AG08396 (cell line): ENCODE measurements at places on chromosomes 7 and 10.

GRCh38 chr10:121260377-121260776 lies 337.9 kb downstream of the FGFR2 start:
- no peak for DNase-seq

- DNase-seq, result no peak
Measured at GRCh38 chr10:125155101-125155500, 5.3 kb downstream of the CTBP2 start.

DNA sequence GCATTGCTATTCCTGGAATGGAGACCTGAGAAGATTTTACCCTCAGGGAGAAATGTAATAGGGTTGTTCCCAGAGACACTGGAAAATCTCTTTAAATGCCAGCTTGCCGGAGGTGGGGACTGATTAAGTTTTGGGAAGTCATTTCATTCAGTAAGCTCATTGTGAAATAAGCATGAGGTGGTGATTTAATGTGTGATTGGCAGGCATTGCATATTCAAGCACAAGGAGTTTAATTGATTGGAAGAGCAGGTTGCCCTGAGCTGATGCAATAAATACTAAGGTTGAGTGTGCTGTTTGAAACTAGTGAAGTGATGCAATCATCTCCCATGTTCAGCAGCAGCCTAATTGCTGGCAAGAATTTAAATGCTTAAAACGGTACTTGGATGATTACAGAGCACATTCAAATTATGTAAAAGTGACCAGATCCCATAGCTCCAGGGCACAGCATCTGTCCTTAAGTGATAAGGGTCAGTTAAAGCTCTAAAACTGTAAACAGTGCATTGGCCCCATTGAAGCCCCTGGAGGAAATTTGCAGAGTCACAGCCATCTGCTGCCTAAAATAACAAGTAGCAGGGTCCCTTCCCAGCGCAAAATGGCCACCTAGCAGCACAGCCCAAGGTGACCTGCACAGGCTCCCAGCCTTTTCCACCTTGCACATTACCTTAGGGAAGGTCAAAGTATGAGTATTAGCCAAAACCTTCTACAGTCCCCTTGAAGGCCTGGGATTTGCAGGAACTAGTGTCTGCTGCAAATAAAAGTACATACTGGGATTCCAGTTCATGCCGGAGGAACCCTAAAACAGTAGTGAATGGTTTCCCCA lies 92.1 kb downstream of the CCDC71L start:
- DNase-seq, result peak; percentile 49

DNA sequence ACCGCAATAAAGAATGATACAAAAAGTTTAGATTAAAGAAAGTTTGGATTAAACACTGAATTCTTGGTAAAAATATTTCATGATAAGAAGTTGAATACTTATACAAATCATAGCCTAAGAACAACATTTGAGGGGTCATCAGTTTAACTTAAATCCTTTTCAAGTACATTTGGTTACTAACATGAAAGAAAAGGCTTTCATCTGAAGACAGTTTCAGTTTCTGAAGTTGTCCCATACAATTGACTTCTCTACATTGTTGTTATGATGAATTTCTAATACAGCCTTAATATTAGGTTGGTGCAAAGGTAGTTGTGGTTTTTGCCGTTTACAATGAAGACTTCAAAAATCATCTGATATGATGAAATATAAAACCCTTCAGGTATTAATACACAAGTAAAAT lies 317.5 kb upstream of the MAGI2 start:
- no peak for DNase-seq

- no peak for DNase-seq
Measured at GRCh38 chr10:128895473-128895872, 571.6 kb upstream of the MGMT start.

DNA sequence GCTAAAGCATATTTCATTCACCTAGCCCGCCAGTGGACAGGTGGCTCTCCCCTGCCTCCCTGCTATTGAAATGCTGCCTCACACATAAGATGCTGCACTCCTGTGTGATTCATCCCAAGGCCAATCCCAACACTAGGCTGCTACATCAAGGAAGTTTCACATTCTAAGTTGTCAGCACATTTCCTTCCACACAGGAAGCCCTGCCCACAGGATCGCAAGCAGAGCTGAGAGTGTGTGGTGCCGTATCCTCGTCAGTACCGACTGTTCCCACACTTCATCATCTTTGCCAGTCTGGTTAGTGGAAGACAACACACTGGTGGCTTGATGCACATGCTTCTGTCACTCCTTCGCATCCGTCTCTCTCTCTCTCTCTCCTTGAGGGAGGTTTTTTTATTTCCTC lies 194.3 kb upstream of the PPP2R2D start:
- DNase-seq, result no peak

- no peak for DNase-seq
Measured at GRCh38 chr7:159094023-159094740, 50.5 kb downstream of the VIPR2 start.

DNA sequence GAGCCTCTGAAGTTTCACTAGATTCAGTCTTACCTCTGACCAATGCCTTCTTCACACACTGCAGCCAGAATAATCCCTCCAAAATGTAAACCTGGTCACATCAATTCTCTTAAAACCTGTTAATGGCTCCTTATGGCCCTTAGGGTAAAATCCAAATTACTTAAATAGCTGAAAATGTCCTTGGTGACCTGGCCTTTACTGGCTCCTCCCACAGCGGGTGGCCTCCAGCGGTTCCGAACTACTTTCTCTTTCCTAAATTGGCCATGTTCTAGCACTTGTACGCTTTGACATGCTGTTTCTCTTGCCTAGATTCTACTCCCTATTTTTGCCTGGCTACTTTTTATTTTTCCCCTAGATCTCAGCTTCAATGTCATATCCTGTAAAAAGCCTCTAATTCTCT lies 36.1 kb downstream of the AGK start:
- DNase-seq, result no peak

GRCh38 chr10:125868372-125868975 lies 12.6 kb downstream of the DHX32 start:
- no peak for DNase-seq

DNA sequence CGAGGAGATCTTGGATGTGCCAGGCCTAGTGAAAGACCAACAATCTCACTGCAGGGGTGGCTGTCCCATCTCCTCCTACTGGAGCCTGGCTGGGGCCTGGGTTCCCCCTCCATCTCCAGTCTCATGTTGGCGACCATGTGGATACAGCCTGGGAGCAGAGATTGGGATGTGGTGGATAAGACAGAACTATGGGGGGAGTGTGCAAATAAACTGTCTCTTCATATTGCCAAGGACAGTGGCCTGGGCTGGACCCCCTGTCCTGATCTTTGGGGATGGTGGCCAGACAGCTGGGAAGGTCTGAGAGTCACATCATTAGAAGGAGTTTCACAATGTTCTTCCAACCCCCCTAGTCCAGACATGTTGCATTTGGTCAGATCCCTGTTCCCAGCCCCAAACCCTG lies 5.8 kb upstream of the MINDY4 start:
- DNase-seq, result no peak

GRCh38 chr10:51308116-51308515 lies 233.8 kb downstream of the PRKG1 start:
- DNase-seq, result no peak

DNA sequence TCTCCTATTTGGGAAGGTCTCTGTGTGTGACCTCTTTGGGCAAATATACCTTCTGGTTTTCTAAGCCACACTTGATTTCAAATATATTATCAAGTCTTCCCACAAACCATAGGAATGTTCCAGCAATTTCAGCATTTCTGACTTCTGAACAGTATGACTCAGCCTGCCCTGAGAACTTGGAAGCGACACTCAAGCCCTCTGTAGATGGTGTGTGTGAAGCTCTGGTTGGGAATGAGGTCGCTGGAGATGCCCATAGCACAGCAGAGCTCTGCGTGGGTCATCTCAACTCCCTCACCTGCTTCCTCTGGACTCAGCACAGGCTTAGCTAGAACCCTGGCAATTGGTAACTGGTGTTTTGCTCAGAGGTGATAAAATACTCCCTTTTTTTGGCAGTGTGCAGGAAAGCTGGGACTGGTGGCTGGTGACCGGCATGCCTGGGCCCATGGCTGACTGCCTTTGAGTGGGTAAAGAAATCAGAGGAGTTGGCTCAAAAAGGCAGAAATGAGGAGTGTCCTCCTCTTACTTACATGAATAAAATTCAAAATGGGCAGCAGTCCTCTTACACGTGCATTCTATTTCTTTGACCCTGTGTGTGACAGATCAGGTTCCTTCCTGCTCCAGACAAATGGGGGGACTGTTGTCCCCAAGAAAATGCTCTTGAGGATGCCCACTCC lies 87.5 kb upstream of the NRP1 start:
- peak; percentile 79 for DNase-seq

DNA sequence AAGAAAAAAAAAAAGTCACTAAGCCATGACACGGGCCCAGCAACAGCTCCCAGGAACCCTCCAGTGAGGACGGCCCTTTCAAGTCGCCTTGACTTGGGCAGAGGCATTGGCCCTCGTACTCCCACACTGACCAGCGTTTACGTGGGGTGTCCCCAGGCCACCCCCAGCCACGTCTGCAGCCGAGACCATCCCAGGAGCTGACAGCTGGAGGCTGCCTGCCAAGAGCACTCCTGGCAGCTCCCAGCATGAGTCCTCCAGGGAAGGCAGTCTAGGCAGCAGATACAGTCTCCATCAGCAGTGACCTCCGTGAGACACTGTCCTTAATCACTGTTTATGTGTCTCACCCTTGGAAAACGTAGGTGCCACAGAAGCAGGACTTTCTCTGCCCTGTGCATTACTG lies 86.5 kb downstream of the PROSER2 start:
- DNase-seq, result no peak

DNA sequence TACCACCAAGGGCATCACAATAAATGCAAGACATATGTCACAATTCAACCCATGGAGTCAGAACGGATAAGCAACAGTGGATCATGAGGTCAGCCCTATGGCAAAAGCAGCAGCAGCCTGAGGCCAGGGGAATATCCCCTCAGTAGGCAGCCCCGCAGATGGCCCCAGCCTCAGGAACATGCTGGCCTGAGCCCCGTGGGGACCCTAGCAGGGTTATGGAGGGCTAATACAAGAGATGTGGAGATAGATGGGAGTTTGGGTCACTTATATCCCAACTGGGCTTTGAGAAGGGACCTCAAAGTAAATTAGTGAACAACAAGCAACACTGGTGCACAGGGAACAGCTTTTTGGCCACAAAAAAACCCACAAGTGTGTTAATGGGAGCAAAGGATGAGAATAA lies 9.1 kb downstream of the TMEM72 start:
- DNase-seq, result no peak

DNA sequence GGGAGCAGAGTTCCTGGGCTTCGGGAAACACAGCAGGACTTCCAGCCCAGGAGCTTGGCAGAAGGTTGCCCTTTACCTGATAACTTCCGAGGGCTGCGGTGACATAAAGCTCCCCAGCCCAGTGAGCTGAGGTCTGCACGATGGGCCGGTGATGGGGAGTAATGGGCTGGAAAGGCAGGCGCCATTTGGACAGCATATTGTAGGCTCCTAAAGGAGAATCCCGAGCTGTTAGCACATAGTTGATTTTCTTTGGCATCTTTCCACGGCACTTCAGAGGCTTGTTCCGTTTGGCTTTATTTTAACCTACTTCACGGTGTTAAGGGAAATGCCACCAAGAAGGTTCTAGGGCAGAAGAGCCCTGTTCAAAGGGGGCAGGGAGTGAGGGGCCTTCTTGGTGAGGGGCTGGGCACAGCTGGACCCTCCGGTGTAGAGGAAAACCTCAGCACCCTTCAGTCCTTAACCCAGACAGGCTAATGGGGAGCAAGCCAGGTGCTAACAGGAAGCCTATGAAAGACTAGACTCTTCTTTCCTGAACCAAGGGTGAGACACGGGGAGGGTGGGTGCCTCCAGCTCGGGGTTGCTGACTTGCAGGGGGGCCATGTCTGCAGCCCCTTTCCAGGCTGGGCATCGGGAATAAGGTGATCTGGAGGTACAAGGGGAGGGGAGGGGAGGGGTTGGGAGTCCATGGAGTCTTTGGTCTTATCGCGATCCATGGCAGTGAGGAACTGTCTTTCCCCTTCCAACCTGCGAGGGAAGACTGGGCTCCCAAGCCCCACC lies 347.7 kb downstream of the GLRX3 start:
- no peak for DNase-seq

DNA sequence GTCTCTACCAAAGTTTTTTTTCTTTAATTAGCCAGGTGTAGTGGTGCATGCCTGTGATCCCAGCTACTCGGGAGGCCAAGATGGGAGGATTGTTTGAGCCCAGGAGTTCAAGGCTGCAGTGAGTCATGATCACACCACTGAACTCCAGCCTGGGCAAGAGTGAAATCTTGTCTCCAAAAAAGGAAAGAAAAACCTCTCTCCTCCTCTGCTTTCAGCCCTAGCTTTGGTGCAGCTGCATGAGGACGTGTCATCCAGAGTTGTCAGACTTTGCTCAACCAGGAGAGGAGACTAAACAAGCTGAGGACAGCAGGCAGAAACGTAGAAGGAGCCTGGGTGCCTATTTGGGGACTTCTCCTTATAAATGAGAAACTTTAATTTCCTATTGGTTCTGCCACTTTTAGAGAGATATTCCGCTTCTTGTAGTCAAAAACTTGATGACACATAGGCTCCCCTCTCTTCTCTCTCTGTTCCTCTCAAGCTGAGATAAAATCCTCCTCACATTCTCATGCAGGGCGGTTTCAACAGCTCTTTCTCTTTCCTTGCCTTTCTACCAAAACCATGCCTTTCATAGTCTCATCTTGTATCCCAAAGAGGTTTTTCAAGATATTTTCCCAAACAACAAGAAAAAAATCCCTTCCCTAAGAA lies 205.4 kb downstream of the ARHGAP12 start:
- no peak for DNase-seq

- DNase-seq, result no peak
Measured at GRCh38 chr10:119919271-119919670, 26.7 kb downstream of the SEC23IP start.

GRCh38 chr10:93065675-93066543 lies 5.3 kb downstream of the CYP26C1 start:
- no peak for DNase-seq

DNA sequence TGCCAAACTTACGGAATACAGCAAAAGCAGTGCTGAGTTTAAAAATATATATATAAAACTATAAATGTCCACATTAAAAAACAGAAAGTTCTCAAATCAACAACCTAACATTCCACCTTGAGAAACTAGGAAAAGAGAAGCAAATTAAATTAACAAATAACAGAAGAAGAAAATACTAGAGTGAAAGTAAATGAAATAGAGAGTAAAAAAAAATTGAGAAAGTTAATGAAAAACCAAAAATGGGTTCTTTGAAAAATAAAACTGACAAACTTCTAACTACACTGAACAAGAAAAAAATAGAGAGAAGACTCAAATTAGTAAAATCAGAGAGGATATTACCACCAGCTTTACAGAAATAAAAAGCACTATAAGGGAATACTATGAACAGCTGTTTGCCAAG lies 22.1 kb downstream of the RASGEF1A start:
- DNase-seq, result no peak
